Breast epithelium (tissue), 4 donors: ENCODE measurements at places on chromosomes 6 and 20. TPM values are rescaled to one million over a fixed set of nuclear protein-coding genes. Genes with fewer than 3 reads are reported as not detected.

- no peak for DNase-seq
Observed at GRCh38 chr20:22303523-22303922, 280.8 kb downstream of the FOXA2 start.

DNA sequence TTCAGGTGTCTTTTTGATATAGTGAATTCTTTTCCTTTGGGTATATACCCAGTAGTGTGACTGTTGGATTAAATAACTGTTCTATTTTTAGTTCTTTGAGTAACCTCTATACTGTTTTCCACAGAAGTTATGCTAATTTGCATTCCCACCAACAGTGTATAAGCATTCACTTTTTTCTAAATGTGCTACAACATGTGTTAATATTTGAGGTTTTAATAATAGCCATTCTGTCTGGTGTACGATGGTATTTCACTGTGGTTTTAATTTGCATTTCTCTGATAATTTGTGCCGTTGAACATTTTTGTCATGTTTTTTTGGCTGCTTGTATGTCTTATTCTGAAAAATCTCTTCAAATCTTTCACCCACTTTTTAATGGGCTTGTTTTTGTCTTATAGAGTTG lies 563.5 kb downstream of the GRIK2 start:
- no peak for DNase-seq

DNA sequence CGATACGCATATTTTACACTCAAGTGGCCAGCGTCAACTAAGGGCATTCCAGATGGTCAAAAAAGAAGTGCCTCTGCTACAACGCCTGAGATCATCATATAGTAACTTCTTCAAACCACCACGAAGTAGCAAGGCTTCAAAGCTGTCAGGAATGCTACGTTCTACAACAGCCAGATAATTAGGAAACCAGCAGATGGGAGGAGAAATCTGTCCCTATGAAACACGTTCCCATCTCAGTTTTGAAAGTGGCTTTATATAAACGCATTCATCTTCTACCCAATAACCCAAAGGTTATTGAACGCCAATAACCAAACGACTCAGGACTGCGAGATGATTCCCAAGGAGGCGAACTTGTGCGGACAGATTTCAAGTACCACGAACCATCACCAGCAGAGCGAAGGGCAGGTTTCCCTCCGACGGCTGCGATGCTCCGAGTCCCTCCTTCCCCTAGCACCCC lies 1.2 kb downstream of the ABHD12 start:
- no peak for DNase-seq

DNA sequence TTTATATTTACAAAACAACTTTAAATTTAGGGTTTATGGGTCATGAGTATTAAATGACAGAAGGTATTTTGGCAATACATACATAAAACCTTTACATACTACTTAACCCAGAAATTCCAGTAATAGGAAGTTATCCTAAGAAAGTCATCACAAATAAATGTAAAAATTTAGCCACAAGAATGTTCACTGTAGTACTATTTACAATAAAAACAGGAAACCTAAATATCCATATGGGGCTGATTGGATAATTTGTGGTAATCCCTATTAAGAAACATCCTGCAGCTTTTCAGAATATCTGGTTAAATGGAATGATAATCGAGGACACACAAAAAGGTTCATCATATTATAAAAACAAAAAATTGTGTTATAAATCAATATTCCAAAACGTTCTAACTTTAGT lies 44.4 kb downstream of the TRAM2 start:
- no peak for DNase-seq

GRCh38 chr6:100704961-100705360 lies 176.2 kb downstream of the ASCC3 start:
- no peak for DNase-seq

The TCF21 gene
- total RNA-seq, result not detected

- no peak for DNase-seq
Observed at GRCh38 chr6:69217343-69217742, 579.5 kb downstream of the LMBRD1 start.

- no peak for DNase-seq
Observed at GRCh38 chr20:35625584-35626385, 10.2 kb downstream of the SPAG4 start.

- no peak for DNase-seq
Observed at GRCh38 chr6:31836474-31837368, 9.2 kb downstream of the HSPA1B start.

DNA sequence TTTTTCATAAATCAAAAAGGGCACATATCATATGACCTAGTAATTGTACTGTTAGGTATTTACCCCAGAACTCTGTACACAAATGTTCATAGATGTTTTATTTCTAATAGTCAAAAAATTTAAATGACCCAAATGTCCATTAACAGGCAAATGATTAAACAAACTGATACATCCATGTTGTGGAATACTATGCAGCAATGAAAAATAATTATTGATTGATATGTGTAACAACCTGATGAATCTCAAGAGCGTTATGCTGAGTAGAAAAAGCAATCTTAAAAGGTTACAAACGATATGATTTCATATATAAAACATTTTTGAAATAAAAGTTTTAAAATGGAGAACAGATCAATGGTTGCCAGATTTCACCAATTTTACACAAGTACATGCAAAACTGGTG lies 18.1 kb downstream of the HTR1B start:
- DNase-seq, result no peak

DNA sequence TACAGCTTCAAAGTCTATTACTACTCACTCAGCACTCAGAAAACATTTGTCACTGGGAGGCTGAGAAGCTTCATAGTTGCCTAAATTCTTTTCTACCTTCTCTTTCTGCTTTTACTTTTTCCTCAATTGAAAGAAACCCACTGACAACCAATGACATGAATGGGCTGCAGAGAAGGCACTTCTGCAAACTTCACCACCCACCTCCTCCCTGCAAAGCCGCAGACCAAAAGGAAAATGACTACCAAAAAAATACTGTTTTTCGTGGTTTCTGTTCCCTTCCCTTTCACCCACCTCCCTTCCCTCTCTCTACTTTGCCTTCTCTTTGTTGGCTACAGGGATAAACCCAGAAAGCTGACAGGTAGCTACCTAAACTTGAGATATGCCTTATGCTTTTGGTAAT lies 3.2 kb downstream of the GNAS-AS1 start:
- no peak for DNase-seq

DNA sequence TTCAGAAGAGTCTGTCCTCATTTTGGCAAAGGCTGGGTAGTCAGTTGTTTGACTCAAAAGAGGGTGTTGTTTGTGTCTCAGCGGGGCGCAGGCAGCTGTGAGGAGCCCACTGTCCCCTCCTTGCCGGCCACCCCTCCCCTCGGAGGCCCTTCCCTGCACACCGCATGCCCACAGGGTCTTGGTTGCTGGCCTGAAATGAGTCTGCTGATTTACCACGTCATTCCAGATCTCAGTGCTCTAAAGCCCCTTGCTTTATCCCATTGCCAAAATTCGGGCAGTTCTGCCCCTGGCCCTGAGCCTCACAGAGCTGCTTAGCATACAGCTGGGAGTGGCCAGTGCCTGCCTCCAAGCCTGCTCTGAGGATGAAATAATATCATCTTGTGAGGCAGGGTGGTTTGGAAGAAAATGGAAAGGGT lies 220.7 kb downstream of the UST start:
- no peak for DNase-seq

The KCNQ2 gene
- not detected for total RNA-seq

The PRR3 gene
- 28.4 TPM for total RNA-seq

DNA sequence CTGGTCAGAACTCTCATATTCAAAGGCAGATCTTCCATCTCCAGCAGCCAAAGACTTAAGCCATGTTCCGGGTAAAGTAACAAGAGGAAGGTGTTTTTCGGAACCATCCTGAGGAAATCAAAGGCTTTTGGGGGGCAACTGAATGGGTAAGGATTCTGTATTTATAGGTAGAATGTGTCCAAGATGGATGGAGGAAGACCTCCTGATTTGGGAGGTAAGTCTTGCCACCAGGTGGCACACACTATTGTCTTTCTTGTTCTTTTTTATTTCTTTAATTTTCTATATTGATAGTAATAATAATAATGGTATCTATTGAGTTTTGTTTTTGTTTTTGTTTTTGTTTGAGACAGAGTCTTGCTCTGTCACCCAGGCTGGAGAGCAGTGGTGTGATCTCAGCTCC lies 53.0 kb upstream of the UBR2 start:
- DNase-seq, result no peak

DNA sequence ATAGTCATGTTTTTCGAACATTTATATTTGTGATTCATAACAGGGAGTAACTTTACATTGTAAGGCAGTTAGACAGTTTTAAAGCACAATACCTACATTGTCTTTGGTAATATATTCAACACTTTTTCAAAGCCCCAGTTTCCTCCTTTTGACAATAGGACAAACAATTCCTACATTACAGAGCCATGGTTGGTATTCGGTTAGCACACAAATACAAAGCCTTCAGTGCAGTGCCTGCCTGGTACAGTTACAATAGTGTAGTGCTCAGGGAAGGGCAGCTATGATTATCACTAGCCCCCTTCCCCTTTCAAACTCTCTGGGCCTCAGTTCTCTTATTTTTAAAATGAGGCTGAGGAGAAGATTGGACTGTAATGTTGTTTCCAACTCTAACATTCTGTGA lies 207.8 kb downstream of the TPBG start:
- no peak for DNase-seq

DNA sequence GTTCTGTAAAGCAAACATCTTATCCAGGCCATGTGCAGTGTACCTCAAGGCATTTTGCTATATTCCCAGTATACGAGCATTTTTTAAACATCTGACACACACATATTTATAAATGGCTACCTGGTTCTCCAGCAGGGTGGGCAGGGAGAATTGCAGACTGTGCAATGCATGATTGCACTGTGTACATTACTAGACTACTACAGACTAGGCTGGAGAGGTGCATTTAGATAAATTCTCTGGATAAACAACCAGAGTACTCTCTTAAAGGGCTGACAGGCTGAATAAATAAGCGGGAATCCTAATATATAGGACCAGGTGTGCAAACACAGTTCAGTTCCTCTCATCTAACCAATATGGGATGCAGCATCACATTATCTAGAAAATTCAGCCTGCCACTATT lies 428.3 kb upstream of the ARID1B start:
- no peak for DNase-seq

- no peak for DNase-seq
Observed at GRCh38 chr6:156395276-156395675, 381.9 kb upstream of the ARID1B start.

DNA sequence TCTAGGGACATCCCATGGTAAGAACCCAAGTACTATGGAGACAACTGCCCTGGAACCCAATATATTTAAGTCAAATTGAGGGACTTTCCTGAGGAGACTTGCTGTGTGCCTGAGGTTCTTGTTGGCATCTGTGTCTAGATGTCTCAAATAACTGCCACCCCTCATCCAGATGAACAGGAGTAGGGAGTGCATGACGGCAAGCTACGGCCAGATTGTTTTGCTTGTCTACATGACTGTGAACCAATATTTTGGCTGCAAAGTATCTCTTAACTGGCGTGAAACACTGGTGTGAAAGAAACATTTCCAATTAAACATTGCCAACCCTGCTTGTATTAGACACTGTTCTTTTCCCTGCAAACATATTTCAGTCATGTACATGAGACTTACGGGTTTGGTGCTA lies 52.4 kb upstream of the SIM1 start:
- DNase-seq, result no peak

GRCh38 chr6:43953794-43954310 lies 173.4 kb downstream of the MRPL14 start:
- DNase-seq, result no peak

DNA sequence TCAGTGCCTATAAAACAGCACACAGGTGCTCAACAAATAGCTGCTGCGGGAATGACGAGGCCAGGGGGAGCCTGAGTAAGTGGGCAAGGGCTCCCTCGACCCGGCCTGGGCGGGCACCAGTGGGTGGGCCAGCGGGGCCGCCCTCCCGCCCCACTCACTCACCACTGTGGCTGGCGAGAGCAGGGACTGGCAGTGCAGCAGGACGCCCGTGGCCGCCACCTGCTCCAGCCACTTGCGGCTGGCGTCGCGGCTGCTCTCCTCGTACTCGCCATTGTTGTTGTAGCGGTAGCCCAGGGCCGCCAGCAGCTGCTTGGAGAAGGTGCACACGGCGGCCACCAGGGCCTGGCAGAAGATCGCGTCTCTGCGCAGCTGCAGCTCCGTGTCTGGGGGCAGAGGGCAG lies 191.5 kb downstream of the PREX1 start:
- DNase-seq, result no peak

The HCRTR2 gene
- not detected for total RNA-seq

- no peak for DNase-seq
Observed at GRCh38 chr6:45027126-45027525, 301.0 kb upstream of the RUNX2 start.

DNA sequence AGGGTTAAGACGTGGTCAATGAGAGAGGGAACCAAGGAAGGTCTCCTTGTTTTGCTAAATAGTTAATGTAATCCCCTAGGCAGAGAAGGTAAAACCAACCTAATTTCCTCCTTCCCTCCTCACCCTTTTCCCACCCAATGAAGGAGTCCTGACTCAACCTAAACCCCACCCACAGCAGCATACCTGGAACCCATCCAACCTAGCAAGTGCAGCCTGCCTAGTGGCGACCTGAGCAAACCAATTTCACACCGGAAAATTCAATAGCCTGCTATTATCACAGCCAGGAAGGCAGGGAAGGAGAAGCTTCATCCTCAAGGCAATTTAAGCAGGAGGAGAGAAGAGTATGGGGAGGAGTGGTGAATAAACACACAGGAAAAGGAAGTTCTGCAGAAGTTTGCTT lies 46.9 kb downstream of the OSTM1 start:
- no peak for DNase-seq

GRCh38 chr6:109008537-109009235 lies 86.0 kb downstream of the SESN1 start:
- DNase-seq, result no peak

DNA sequence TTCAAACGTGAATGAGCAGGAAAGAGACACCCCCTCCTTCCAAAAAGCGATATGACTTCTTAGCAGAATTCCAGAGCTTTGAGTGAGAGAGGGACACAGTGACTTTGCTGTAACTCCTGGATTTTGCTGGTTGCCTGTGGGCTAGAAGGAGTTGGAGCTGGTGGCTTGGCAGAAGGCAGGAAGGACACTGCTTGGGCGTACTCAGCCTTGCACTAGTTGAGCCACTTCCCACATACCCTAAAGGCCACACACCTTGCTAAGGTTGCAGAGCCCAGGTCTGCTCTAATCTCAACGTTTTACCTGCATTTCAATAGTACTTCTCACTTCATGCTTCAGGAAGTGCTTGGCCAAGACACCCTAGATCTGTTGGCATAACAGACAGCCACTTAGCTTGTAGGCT lies 30.6 kb downstream of the RAB22A start:
- DNase-seq, result no peak

- peak; percentile 96 for DNase-seq
Observed at GRCh38 chr6:149545754-149546471, at the start of gene PPIL4. Gene PPIL4 (minus strand): TSS chr6:149546043. CDS start chr6:149546005, 38 bp downstream.

The POM121L2 gene
- total RNA-seq, result not detected

DNA sequence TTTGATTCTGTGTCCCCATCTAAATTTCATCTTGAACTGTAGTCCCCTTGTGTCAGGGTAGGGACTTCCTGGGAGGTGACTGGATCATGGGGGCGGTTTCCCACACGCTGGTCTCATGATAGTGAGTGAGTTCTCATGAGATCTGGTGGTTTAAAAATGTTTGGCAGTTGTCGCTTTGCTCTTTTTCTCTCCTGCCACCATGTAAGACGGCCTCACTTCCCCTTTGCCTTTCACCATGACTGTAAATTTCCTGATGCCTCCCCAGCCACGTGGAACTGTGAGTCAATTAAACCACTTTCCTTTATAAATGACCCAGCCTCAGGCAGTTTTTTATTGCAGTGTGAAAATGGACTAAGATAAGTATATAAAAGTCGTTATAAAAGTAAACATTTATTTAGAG lies 80.5 kb upstream of the SGK1 start:
- no peak for DNase-seq

- DNase-seq, result no peak
Observed at GRCh38 chr20:58650181-58650775, 805 bp upstream of the STX16 start.

The KHDC1 gene
- 0.32 TPM for total RNA-seq

The CST2 gene
- total RNA-seq, result not detected

The FRK gene
- 5.9 TPM for total RNA-seq
